ENCODE measurements at places on chromosomes 13 and 19.
A peak's percentile ranks its signal among the peaks of the same experiment; 100 is the strongest.

- no peak for DNase-seq
Measured at GRCh38 chr19:328025-328505, 16.5 kb downstream of the MIER2 start.

DNA sequence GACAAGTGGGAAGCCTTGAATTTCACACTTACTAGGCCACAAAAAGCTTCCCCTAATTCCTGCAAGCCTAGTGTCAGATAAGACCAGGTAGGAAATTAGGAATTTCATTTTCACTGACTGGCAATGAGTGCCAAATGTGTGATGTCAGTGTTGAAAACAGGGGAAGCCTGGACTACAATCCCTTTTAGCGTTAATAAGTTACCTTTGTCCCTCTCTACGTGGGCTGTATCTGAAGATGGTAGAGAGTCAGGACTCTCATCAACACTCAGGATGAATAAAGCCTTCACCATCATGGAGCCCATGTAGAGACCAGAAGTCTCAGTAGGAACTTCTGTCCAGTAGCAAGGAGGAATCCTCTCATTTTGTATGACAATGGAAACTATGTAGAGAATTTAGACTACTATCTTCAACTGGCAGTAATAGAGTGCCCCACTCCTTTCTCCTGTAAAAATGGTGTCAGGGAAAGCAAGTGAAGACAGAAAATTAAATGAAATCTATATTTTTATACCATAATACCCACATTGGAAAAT lies 324.1 kb upstream of the KLHL1 start:
- no peak for DNase-seq

- no peak for DNase-seq
Measured at GRCh38 chr13:20231839-20232555, at the start of gene GJB6. GJB6 (minus strand) TSS chr13:20232319; CDS start chr13:20223480, 8,839 bp downstream.

DNA sequence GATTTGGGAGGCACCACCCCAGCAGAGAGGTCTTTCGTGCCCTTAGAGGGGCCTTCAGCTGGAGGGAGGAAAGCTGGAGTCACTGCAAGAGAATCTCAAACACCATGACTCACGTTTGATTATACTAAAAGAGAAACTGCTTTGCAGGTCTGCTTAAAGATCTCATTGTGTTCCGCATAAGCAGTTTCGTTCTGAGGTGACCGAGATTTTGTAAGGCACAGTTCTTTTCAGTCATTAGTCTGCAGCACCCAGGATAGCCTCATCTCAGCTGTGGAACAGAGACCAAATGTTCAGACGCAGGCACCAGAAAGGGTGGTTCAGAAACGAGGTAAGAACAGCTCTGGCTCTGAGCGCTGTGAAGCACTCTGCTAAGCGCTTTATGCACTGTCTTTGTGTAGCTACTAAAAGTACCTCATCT lies 71.2 kb upstream of the GTF3A start:
- DNase-seq, result peak; percentile 75

DNA sequence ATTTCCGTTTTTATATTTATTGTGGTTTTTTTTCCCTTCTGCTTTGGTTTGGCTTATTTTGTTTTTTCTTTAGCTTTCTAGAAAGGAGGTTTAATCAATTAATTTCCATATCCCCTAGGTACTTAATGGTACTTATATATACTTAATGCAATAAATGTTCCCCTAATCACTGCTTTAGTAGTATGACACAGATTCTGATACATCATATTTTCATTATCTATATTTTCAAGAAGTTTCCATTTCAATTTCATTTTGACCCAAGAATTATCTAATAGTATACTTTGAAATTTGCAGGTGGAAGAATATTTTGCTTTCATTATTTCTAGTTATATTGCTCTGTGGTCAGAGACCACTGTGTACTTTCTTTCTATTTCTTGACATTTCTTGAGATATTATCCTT lies 66.6 kb upstream of the STK24 start:
- DNase-seq, result no peak

- no peak for DNase-seq
Measured at GRCh38 chr19:46963093-46963734, 56.4 kb upstream of the NPAS1 start.

DNA sequence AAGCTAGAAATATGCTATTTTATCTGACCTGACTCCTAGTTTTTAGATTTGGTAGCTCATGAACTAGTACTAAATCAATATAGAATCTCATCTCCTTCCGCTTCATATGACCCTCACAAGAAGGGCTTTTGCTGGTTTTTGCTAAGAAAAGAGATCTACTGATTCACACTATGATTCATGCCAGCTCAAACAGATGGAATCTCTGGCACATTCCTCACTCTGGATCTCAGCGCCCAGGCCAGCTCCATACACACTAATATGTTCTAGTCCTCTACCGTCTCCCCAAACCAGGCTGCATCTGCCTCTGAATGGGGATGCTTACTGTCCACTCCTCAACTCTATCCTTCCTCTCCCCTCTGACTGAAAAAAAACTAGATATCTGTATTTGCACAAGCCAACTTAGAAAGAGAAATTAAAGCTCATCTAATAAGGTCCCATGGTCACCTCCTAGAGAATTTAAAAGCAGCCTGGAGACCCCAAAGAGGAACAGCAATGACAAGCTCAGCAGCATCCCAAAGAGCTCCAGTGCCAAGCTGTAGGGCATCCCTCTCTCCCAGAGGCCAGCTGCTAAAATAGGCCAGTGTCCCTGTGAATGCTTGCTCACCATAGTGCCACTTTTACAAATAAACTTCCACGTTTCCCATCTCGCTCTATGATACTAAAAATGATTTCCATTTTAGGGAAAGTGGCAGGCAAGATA lies 74.9 kb downstream of the LHFPL6 start:
- DNase-seq, result no peak

DNA sequence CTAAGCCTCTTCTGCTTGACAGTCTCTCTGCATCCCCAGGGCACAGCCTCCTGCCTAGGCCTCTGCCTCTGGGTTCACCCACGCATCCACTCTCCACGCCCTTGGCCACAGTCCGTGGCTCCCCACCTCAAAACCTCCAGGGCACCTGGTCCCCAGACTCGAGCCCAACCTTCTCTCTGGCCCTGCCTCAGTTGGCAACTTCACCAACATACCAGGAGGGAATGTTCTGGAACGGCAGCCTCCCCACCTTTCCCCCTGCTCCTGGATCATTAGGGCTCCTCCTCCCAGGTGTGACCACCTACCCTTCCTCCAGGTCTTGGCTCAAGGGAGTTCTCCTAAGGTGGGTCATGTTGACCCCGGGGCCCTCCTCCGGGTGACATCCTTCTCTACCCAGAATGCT lies 69.1 kb downstream of the SOX1 start:
- DNase-seq, result no peak

- no peak for DNase-seq
Measured at GRCh38 chr19:575527-576506, 3.4 kb downstream of the BSG start.

GRCh38 chr13:92362717-92363116 lies 863.9 kb upstream of the GPC6 start:
- DNase-seq, result no peak

DNA sequence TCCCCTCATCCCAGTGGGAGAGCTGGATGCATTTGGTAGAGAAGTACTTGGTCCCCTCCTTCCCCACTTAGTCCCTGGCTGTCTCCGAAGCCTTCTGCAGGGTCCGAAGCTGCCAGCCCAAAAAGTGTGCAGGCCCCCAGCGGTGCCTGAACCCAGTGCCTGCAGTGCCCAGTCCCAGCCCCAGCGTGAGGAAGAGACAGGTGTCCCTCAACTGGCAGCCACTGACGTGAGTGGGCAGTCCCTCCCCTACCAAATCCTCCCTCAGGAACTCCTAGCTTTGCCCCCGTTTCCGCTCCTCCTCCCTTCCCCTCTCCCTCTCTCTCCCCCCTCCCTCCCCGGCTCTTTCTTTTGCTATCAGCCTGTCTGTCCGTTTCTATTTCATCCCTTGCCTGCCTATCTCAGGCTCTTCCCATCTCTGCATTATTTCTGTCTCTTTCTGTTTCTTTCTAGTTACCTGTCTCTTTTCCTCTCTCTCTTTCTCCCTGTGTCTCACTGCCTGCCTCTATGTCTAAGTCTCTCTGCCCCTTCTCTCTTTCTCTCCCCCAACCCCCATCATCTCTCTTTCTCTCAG lies 1.8 kb upstream of the LTBP4 start:
- no peak for DNase-seq

DNA sequence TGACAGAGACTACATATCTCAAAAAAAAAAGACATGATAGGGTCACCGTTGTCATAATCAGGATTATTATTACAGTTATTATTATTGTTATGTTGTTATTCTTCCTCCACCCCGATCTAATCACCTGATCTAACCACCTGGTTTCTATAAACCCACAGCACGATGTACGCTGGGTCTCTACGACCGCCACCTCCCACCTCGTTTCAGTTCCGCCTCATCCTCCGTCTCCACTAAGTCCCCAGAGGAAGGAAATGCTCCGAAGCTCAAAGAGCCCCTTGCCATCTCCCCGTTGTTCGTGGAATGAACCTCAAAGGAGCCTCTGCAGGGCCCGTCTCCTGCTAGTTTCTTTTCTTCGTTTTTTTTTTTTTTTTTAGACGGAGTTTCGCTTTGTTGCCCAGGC lies 15.9 kb upstream of the MEIS3 start:
- no peak for DNase-seq

GRCh38 chr19:7595466-7596133 lies at the start of gene CAMSAP3:
CAMSAP3 (plus strand) TSS chr19:7595863; CDS start chr19:7596003, 140 bp downstream.
- DNase-seq, result no peak

DNA sequence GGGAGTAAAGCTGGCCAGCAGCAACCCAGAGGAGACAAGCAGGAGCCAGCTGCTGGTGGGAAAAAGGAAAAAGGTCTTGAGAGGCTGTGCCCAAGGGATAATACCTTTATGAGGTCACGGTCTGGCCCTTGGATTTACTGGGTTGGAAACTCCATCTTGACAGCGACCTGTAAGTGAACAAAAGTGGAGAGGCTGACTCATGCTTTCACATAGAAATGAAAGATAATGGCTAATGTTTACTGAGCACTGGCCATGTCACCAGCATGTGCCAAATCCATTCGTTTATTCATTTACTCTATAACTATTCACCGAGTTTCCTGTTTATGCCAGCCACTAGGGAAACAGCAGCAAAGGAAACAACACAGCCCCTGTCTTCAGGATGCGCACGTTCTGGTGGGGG lies 4.7 kb downstream of the VRK3 start:
- DNase-seq, result no peak

- DNase-seq, result no peak
Measured at GRCh38 chr19:37007587-37008220, 70.5 kb upstream of the ZNF420 start.

DNA sequence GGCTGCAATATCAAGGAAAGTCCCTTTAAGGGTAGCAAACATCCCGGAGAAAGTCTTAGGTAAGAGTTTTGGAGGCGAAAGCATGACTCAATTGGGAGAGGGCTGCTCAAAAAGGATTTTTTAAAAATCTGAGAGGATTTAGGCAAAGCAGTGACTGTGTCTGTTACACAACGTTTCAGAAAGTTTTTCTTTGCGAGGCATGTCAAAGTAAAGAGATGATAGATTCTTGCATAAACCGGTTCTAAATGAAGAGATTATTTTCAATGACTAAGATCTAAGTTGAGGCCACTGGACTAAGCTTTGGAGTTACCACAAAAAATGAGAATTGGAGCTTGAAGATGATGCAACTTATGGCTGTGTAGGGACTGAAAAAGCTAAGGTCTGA lies 43.7 kb upstream of the ENOX1 start:
- no peak for DNase-seq

DNA sequence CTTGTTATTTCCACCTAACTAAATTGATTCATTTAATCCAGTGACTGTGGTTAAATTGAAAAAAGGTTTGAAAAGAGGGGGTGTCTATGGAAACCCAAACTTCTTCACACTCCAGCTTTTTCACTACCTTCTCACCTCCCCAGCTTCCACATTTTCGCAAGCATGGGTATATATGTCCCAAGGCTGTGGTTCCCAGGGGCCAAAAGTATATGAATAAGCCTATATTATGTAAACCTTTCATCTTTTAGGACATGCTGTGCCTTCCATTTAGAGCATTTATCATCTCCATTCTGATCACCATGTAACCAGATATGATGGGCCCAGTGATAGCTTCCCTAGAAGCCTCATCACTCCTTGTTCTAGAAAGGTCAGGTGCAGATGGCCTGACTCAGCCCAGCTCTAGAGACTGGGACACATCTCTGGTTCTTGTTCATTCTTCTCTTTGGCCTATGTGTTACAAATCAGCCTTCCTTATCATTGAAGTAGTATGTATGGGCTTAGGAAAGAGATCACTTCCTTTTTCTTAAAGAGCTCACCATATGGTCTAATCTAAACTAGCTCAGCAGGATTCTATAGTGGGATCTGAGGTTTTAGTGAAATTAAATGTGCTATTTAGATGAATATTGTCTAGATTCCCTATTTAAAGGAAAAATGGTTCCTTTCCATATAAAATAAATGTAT lies 19.5 kb upstream of the ARL11 start:
- no peak for DNase-seq

GRCh38 chr19:23391236-23391635 lies 4.0 kb downstream of the ZNF91 start:
- no peak for DNase-seq

GRCh38 chr13:48192411-48192935 lies 40.5 kb upstream of the ITM2B start:
- DNase-seq, result no peak

GRCh38 chr13:20369886-20370361 lies 137.8 kb upstream of the GJB6 start:
- no peak for DNase-seq

DNA sequence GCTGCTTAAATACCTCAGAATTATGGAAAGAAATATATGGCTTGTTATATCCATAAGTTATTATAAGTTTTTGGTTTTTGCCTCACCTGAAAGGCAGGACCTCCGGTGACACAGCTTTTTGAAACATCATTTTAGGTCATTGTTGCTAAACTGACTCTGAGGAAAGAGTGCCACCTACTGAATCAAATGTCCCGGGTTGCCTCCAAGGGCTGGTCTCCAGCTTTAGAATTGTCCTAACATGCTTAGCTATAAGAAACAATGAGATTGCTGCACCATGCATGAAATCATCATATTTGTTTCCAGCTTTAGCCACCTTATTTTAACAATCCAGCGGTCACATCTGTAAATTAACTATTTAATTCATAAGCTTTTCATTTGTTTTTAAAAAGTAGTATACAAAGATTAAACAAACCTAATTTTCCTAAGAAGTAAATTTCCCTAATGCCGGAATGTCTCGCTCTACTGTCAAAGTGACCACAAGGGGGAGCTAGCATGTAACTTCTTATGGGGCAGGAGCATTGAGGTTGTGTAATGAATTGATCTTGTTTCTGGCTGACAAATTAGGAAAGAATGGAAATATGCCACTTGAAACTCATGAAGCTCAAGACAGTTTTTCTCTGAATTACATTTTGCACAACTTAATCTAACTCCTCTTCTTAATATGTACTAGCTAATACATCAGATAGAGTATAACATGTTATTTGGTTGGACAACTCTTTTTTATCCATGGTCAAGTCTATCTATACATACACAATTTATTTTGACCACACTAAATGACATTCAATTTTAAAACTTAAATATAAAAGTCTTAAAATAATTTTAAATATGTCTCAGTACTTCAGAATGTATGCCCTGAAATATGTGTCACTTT lies 6.7 kb upstream of the PCDH17 start:
- DNase-seq, result no peak
